Amygdala (tissue), 56 donors: ENCODE measurements at places on chromosomes 5 and 9.

GRCh38 chr9:35636135-35636876 lies 14.4 kb downstream of the SIT1 start:
- DNase-seq = no peak

GRCh38 chr5:76944638-76945037 lies 8.2 kb upstream of the CRHBP start:
- no peak for DNase-seq

DNA sequence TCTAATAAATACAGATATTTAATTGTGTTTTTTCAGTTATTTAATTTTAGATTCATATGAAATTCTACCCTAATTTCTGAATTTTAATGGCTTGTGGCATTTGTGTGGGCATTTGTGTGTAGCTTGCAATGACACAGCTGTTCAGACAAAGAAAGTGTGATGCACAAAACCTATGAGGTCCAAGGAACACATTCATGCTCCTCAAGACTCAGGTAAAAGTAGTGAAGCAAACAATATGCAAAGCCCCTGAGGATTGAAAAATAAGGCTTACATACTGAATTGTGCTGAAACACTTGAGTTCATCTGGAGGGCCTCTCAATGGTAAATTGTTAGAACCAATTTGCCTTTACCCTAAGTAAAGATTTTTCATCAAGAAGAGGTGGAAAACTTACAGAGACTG lies 28.1 kb downstream of the IL7R start:
- DNase-seq = no peak

GRCh38 chr5:143740956-143741355 lies 71.0 kb upstream of the HMHB1 start:
- no peak for DNase-seq

DNA sequence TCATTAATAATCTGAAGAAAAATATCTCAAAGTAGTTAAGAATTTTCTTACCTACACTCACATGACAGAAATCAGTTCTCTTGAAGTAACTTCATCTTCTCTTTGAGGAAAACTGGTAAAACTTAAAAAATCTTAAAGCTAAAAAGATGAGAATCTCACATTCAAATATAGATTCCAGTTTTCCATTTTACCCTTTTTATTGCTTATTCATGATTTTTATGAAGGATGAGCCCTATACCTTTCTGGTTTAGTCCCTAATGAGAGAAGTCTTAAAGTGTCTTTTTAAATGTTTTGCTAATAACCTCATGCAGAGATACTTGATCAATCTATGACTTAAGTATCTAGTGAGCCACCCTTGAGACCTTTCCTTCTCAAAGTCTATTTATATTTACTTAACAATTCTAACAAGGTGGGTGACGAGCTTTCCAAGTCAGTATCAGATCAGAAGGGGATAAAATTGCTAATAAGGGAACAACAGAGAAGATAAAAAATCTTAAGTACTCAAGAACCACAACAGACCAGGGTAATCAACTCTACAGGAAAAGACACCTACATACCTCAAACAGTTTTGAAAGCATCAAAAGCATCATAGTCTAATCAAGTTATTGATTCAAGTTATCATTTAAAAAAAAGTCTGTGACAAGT lies 2.6 kb downstream of the IARS1 start:
- DNase-seq = no peak

DNA sequence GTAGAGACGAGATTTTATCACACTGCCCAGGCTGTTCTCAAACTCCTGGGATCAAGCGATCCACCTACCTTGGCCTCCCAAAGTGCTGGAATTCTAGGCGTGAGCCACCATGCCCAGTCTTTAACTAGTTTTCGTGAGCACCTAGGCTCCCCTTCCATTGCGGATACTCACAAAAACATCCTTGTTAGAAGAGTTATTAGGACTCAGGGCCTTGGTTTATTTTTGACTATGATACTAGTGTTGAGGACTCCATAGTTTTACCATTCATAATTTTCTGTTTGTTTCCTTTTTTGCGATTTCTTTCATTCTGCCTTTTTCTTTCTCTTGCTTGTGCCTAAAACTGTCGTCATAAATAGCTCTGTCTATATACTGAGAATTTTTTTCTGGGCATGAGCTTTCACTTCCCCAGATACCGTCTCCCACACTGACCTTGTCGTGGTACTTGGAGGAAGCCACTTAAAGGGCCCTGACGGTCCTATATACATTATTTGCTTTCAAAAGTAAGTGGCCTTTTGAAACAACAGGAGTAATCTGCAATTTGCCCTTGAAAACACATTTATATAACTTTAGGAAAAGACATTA lies 5.2 kb downstream of the F2R start:
- DNase-seq = no peak

DNA sequence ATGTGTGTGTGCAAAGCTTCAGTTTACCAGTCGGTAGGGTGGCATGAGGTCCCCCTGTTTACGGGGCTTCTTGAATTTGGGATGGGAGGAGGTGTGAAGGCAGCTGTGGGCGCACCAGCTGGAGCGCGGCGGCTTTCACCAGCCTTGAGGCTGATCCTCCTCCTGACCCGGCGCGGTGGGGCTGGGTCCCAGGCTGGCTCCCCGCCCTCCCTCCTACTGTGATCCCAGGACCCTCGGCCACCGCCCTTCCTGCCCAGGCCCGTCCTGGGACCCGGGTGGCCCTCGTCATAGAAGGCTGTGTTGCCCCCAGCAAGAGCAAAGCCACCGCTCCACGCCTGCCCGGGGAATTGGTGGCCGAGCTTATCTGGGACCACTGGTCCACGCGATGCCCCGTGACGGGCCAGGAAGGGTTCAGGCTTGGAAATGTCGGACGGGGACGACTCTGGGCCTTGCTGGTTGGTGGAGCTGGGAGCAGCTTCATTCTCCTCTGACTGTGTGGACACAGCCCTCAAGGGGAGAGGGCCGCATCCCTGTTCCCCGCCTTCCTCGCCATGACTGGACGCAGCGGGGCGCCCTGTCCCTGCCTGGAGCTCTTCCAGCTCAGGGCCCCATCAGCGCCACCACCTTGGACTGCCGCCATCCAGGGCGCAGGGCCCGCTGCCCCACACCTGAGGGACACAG lies 271.1 kb upstream of the IRX1 start:
- no peak for DNase-seq

DNA sequence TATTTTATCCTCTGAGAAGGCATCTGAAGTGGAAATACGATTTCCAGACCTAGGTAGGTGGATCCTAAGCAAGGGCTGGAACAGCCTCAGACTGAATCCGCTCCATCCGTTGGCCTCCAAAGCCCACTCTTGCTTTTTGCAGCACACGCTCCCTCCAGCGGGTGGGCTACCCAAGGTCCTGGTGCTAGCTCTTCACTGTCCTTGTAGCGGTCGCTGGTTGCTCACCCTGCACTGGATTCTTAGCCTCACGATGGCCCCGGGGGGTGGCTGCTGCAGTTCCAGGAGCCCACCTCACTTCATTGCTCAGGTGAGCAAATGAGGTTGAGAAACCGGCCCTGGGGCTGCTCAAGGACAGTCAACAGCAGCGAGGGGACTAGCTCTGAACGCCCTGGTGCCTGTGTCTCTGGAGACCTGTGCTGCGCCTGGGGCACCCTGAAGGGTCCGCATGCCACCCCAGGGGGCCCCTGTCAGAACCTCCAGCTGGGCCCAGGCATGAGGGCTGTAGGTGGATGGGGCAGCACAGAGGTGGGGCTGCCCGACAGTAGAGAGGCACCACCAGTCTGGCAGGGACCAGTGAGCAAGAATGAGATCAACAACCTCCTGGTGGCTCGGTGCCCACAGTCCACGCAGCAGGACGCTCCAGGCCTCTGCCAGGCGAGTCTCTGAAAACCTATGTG lies 4.3 kb downstream of the MGAT4B start:
- no peak for DNase-seq

- no peak for DNase-seq
Observed at GRCh38 chr5:2381070-2381469, 370.4 kb downstream of the IRX2 start.

DNA sequence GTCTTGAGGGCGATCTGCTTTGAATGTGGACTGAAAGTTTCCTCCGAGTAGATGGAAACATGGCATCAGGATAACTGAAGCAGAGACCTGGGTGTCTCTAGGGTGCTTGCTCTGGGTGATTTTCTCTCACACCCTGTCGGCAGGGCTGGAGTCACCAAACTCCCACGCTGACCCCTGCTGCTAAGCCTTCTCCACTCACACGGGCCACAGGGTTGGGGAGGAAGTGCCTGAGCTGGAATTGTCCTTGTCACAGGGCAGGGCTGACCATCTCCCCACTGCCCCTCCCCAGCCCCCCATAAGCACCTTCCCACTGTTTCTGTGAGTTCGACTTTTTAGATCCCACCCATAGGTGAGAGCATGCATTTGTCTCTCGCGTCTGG lies 212.9 kb downstream of the FANCC start:
- DNase-seq = no peak

GRCh38 chr9:19481971-19482404 lies 73.2 kb downstream of the ACER2 start:
- peak; percentile 41 for DNase-seq

DNA sequence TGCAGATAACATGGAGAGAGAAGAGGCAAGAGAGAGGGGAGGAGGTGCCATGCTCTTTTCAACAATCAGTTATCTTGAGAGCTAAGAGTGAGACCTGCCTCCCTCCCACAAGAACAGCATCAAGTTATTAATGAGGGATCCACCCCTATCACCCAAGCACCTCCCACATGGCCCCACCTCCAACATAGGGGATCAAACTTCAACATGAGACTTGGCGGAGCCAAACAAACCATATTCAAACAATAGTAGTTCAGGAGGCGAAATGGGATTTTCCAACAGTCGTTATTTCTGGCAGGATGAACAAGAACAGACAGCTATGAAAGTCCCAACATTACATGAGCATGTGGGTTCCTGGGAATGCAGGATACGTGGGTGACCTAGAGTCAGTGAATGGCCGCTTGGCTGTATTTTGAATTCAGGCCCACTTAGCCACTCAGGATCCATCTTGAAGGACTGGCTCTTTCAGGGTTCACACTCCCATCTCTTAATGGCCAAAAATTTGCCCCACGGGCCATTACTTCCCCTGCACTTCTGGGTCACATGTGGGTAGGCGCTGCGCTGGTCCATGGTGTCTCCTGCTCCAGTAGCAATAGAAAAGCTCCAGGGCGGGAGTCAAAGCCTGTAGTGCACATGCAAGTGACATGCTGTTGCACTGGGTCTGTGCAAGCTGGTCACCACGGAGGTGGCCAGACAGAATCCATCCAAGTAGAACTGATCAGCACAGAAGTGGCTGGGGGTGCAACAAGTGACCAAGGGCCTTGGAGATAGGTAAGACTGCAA lies 7.1 kb upstream of the FAF2 start:
- DNase-seq = no peak

- no peak for DNase-seq
Observed at GRCh38 chr5:52788505-52788821, 747 bp downstream of the ITGA1 start.

- no peak for DNase-seq
Observed at GRCh38 chr5:74174366-74174765, 466.2 kb downstream of the ENC1 start.

GRCh38 chr9:112308588-112308987 lies 24.8 kb downstream of the PTBP3 start:
- no peak for DNase-seq

DNA sequence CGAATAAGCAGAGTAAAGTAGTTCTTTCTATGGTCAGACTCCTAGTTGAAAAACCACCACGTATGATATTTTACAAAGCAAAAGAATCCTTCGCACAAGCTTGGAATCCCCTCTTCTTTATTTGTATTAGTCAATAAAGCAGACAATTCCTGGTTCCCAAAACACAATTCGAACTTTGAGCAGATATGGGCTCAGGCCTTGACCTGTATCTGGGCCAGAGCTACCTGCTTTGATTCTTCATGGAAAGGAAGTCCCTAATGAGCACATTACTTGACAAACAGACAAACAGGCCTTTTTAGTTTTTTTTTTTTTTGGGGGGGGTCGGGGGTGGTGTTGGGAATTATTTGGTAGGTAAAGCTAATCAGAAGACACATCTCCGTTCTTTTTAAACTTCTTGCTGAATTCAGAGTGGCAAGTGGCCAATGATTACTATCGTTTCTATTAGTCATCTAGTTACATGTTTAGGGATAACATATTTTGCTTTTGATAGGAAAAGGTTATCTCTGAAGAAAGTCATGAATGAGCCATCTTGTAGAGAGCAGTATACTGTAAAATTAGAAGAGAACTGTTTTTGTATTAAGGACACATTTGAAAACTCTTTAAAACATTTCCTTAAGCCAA lies 116.6 kb upstream of the HMHB1 start:
- DNase-seq = no peak

DNA sequence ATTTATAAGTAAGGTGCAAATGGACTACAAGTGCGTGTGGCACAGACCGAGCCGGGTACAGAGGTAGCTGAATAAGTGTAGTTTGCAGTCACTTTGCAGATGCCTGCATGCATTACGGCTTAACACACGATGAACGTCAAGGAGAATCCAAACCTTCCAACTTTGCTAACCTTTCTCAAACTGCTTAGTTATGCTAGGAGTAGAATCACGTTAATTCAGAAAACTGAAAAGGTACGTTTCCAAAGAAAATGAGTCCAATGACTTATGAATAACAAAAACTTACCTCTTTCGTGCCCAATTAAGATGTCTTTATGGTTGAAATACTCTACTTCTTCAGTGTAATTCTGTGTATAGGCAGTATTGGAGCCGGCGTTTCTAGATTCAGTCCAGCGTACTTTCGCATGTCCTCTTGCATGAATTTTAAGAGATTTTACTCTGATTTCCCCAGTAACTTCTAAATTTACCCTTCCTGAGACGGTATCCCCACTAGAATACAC lies 539 bp downstream of the ARRDC3 start:
- peak; percentile 7 for DNase-seq

DNA sequence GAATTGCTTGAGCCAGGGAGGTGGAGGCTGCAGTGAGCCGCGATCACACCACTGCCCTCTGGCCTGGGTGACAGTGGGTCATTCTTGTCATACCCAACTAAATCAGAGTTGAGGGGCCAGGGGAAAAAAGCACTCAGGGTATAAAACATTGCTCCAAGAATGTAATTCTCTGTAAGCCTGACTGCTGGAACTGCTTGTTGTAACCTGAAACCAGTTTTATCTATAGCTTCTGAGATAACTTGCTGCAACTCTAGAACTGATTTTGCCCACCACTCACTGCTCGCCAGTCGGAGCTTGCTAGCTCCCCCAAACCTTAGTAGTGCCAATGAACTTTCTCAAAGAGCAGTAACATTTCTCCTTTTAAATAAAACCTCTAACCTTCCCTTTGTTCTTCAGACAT lies 9.6 kb upstream of the MSH3 start:
- no peak for DNase-seq

DNA sequence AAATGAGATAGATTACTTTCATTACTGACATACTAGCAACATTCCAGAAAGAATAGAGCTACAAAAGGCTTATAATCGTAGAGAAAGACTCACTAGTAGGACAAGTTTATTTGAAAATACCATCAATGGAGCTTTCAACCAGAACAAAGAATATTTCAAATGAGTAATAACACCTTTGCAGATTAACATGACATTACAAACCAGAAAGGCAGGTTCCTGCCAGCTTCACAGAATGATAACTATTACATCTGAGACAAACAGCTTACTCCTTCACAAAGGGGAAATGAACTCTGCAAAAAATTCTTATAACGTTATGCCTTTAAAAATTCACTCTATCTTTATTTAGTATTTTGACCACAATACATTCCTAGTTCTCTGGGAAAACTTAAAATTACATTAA lies 103.1 kb downstream of the EPB41L4A start:
- no peak for DNase-seq
